Right forelimb (tissue), 1 donor: ENCODE measurements at places on chromosomes 2 and 18.

DNA sequence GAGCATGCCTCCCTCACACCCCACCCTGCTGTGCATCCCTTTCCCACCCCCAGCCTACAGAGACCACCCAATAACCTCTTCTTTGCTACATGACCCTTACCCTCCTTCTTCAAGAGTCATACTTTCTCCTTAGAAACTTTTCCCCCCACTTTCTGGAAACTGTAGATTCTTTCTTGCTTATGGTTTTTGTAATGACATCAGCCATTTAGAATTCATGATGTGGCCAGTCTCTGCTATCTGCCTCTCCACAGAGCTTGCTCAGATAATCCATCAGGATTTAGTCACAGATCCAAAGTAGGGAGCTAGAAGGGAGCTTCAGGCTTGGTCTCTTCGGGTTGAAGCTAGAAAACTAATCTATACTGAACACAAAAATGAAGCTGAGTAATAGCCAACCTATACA lies 36.5 kb downstream of the GALM start:
- no peak for DNase-seq

- no peak for DNase-seq
Observed at GRCh38 chr2:48693066-48693465, 62.5 kb downstream of the LHCGR start.

GRCh38 chr2:173511942-173512341 lies 157.3 kb downstream of the CDCA7 start:
- DNase-seq = no peak

DNA sequence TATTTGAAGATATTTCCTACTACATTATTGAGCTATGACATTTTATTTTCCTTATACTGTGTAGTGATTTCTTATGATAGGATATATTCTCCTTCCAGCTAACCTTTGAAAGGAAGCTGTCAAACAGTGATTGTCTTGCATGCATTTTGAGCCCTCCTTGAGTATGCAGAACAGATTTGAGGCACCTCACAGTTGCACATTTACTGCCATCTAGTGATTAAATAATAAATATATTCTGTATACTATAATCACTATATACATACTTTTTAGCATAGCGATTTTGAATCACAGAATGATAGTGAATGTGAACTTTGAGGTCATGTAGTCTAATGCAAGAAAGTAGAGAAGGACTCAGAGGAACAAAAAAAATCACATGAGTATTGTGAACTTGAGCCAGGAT lies 268.4 kb upstream of the CDH19 start:
- DNase-seq = no peak

GRCh38 chr2:169066897-169067296 lies 2.5 kb upstream of the DHRS9 start:
- DNase-seq = no peak
